Mesenchymal stem cell (in vitro differentiated cells and primary cell): ENCODE measurements at places on chromosomes 12 and 14.

GRCh38 chr12:53064613-53065436 is 14.4 kb downstream of the SPRYD3 start:
- DNase-seq = no peak

GRCh38 chr12:106189341-106189740 is 50.6 kb upstream of the NUAK1 start:
- DNase-seq = no peak

- peak; percentile 60 for DNase-seq
Observed at GRCh38 chr12:105334582-105334981, 4.1 kb downstream of the C12orf75 start.

DNA sequence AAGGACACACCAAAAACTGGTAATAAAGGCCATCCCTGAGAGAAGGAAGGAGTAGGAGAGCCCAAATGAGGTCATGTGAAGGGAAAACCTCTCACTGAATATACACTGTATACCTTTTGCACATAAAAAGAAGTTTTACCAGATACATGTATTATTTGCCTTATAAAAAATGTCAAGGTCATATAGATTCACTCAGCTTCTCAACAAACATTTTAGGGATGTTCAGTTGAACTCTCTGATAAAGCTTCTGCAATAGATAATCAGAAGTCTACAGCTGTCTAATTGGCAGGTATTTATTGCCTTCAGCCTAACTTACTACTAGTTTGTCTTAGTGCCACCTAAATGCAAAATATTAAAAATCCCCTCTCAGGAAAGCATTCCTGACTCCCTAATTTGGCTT is 8.7 kb downstream of the SLC11A2 start:
- DNase-seq = no peak

GRCh38 chr12:18421867-18422266 is 160.5 kb downstream of the PIK3C2G start:
- peak; percentile 51 for DNase-seq

- no peak for DNase-seq
Observed at GRCh38 chr14:95190857-95191256, 33.5 kb upstream of the DICER1 start.

DNA sequence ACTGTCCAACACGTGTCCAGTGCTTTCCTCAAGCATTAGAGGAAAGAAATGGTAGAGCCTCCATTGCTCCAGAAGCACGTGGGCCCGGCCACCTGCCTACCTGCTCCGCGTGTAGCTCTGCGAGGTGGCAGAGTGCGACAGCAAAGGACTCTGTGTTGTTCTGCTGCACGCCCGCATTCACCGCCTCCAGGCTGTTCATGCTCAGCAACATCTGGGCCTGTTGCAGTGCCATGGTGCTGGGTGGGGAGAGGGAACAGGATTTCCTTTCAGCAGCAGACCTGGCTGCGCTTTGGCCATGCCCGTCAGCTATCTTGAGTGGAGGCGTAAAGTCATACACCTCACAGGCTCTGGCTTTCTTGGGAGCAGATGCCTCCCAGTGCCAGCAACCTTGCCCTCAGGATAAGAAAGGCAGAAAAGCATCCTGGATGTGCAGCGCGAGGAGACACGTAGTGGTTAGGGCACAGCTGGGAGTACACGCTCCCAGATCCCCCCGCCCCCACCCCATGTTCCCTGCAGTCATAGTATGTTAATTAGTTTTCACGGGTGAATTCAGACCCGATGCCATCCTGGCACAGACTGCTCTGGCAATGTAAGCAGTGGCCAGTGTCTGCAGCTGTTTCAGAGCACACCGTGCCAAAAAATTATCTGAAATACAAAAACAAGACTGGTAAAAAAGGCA is 25.1 kb downstream of the ANAPC5 start:
- no peak for DNase-seq

DNA sequence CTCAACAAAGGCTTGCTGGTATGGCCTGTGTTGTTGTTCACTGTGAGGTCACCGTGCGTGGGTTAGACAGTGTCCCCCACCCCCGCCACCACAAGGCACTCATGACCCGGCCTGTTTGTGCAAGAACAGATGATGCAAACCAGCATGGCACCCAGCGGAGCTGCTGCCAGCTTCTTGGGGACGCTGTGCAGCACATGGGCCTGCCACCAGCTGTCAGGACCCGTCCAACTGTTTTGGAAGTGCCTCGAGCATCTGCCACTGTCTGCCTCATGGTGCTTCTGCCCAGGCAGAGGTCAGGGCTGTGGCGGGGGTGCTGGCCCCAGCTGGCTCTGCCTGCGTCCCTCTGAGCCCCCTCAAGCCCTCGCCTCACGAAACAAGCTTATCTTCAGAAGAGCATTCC is 1.5 kb downstream of the ASB2 start:
- no peak for DNase-seq

DNA sequence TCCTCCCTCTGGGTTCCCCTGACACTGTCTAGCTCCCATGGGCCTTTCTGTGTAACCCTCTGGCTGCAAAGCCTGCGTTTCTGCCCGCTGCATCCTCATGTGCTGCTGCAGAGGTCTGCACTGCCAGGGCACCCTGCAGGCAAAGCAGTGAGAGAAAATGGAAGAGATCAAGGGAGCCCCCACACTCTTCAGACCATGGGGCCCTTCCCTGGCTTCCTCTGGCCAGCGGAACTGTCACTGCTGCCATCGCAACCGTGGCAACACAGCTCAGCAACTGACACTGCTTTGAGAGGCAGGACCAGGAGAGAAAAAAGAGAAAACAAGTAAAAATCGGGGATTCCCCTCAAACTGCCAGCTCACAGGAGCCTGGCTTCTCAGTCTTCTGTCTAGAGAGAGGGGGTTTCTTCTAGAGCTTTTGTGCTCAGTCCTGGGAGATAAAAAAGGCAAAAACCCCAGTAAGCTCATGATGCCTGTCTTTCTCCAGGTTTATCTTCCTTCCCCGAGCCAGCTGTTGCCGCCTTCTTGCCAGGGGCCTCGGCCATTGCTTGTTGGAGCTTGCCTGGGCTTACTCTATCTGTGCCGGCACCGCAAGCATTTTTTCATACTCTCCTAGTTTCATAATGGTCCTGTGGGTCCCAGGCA is 38.9 kb downstream of the C14orf132 start:
- no peak for DNase-seq

DNA sequence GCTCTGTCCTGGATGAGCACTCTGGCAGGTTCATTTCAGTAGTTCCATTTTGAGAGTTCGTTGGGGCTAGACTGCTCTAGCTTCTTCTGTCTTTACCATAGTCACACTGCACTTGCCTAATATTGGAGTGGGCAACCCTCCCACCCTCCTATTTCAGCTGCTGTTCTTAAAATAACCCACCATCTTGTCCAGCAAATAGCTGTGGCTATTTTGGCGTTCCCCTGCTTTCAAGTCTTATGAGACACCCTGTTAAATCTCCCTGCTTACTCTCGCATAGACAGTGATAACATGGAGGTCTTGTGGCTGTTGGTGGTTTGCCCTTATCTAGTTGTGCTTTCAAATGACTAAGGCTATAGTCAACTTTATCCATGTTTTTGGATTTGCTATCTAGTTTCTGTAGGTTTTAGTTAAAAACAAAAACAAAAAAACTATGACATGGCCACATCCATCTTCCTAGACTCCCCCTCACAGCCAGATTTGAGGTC is 65.5 kb downstream of the LRP6 start:
- no peak for DNase-seq
